Ureter (tissue), 1 donor: ENCODE measurements at places on chromosomes 13 and 19.

DNA sequence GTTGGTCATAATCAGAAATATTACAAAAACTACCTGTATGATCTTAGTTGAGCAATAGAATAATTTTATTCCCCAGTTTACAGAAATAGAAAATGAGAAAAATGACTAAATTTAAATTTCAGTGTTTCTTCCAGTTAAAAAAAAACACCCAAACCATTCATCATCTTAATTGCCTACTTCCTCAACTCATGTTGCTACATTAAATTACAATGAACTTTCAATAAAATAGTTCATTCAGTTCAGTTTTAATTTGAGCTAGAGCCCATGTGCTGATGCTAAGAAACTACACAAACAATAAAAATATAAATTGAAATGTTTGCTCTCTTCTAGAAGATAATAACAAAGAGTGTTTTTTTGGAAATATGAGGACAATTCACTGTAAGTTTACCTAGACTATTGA lies 820.4 kb downstream of the SLITRK6 start:
- DNase-seq: no peak

- no peak for DNase-seq
Measured at GRCh38 chr13:99178636-99179035, 22.0 kb upstream of the UBAC2 start.

DNA sequence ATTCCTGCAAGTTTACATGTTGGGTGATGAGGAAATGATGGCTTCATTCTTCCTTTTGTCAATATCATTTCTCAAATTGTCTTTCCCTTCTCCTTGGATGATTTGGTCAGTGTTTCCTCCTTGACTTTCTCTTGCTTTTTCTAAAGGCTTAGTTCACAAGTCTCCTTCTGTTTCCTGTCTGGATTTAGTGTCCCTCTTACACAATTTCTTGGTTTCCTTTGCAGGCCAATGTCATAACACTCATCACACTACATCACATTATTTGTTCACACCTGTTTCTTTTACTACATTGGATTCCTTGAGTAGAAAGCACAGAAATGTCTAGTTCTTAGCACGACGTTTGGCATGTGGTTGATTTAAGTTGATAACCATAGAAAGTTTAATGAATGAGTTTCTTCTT lies 490.7 kb downstream of the TDRD3 start:
- DNase-seq: no peak

DNA sequence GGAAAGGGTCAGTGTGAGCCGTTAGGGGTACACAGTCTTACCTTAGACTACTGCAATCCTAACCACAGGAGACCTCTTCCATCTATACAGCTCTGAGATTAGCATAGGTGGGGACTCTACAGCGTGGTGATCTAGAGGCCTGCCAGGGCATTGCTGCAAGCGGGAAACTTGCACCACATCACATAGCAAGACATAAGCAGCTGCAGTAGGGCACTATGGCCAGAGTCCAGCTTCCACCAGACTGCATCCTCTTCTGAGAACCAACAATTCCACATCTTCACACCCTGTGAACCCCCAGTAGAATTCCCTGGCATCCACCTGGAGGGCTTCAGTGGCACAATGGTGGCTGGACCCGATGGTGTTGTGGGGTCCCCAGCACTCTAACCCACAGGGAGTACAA lies 1564.3 kb upstream of the PRR20A start:
- no peak for DNase-seq

DNA sequence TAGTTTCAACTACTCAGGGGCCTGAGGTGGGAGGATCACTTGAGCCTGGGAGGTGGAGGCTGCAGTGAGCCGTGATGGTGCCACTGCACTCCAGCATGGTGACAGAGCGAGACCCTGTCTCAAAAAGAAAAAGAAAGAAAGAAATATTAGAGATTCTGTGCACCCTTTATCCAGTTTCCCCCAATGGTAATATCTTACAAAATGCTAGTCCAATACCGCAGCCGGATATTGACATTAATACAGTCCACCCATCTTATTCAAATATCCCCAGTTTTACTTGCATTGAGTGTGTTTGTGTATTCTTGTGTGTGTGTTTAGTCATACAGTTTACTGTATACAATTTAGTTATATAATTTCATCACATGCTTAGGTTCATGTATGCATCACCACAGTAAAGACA lies 8.6 kb upstream of the IFNL4 start:
- no peak for DNase-seq

- no peak for DNase-seq
Measured at GRCh38 chr19:19538061-19538784, at the start of gene CILP2. CILP2 (plus strand) TSS chr19:19538265; CDS start chr19:19538350, 85 bp downstream.

DNA sequence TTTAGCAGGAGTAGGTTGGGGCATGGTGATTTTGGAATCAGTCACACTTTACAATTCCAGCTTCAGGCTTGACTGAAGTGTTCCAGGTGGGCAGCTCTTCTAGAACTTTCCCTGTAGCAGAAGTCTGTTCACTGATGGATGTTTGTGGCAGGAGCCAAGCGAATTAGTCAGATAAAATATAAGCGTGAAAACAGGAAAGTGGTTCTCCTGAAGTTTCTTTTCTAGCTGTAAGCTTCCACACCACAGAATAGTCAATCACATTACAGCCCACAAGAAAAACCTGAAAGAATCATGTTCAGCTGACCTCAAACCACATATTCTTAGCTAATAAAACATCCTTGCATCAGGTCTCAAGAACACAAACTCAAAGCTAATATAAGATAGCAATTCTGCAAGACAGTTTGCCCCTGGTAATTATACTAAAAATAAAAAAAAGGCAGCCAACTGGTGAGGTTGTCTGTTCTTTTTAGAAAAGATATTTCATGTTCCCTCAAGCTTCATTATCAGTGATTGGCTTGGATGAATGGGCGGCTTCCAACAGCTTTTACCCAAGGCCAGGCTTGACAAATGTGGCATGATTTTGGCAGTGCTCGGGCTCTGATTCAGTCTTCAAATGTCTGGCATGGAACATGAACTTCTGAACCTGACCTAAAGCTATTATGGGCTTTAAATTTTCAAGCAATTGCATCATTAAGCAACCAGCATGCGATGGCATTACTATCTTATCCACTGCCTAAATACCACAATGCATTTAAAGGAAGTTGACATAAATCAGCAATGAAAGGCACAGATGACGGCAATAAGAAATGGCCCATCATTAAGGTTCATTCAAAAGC lies 136.8 kb downstream of the DCLK1 start:
- peak; percentile 59 for DNase-seq

DNA sequence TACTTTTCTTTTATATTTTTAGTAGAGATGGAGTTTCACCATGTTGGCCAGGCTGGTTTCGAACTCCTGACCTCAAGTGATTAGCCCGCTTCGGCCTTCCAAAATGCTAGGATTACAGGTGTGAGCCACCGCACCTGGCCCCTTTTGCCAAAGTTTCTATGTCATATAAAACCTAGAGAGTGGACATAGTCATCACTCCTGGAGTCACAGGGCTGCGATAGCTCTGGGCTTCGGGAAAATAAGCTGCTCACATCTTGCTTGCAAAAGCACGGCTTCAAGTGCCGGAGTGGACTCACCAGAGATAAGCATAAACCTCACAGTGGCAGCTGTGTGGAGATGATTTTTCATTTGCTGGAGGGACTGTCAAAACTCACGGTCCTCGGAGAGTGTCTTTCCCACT lies 171.2 kb downstream of the TEX29 start:
- no peak for DNase-seq

GRCh38 chr13:94224670-94225069 lies 254.8 kb downstream of the DCT start:
- DNase-seq: no peak

GRCh38 chr13:78339927-78340326 lies 263.4 kb downstream of the POU4F1 start:
- DNase-seq: no peak

- no peak for DNase-seq
Measured at GRCh38 chr13:56424246-56424645, 716.5 kb upstream of the PRR20A start.

DNA sequence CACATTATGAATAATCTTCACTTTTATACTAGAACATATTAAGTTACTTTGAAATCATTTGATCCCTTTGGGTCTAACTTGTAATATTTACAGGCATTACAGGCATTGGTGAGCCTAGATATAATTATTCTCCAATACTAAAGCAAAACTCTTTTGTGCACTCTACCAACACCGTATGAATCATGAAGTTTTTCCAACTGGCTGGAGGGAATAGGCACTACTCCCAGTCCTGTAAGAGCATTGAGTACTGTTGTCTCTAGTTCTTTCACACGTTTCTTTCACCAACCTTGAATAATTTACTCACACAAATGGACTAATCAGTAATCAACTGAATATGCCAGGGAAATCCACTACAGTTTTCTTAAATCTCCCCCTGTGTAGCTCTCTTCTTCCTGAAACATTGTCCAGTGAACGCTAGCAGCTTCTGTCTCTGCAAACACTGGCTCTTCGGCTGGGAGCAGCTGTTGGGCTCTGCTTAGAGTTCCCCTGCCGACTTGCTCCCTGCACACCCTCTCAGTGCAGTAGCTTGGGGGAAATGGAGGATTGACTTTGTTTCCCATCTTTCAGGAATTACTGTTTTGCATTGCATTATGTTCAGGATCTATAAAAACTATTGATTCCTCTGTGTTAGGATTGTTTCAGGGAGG lies 476.7 kb downstream of the RFC3 start:
- no peak for DNase-seq

- no peak for DNase-seq
Measured at GRCh38 chr13:112900691-112901091, 68.3 kb upstream of the MCF2L start.

DNA sequence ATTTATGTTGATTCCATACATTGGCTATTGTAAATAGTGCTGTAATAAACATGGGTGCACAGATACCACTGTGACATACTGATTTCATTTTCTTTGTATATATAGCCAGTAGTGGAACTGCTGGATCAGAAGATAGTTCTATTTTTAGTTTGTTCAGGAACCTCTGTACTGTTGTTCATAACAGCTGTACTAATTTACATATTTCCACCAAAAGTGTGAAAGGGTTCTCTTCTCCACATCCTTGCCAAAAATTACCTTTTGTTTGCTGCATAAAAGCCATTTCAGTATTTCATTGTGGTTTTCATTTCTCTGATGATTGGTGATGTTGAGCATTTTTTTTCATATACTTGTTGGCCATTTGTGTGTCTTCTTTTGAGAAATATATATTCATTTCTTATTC lies 1962.1 kb downstream of the PCDH9 start:
- DNase-seq: no peak

GRCh38 chr13:23320926-23321534 lies 112.5 kb downstream of the SACS start:
- no peak for DNase-seq

- no peak for DNase-seq
Measured at GRCh38 chr13:30757026-30757742, 21.8 kb downstream of the ALOX5AP start.

GRCh38 chr19:21568816-21569493 lies 63.6 kb downstream of the ZNF429 start:
- peak; percentile 89 for DNase-seq

DNA sequence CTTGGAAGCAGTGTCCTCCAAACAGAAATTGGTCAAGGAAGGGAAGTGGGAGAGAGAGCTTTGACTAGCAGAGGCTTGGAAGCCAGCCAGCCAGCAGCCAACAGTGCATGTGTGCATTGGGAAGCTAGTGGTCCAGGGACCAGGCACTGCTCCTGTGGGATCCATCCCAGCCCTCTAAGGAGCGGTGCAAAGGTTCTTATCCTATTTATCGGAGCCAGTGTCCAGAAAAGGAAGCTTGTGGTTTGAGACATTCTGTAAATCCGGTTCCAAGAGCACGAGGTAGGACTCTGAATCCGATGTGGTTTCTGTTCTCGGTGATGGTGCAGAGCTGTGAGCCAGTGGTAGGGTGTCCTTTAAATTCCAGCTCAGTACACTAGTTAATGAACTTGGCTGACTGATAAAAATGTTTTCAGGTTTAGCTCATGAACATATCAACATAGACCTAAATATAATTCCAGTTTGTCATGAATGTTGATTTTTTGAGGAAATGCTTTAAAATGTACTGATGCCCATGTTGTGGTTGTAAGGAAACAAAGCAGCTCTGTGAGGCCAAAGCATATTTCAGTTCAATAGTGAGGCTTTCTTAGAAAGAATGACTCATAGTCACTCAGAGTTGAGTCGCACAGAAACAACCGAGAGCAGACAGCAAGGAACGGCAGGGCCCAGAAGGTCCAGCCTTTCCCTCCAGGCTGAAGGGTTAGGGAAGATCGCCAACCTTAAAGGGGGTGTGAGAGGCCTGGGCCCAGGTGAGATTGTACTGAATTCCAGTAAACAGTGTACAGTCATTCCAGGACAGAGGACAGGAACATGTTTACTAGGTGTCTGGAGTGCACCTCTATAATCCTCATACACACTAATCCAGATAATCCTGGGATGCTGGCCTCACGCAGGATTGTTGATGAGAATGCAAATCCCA lies 21.5 kb upstream of the GARRE1 start:
- no peak for DNase-seq

DNA sequence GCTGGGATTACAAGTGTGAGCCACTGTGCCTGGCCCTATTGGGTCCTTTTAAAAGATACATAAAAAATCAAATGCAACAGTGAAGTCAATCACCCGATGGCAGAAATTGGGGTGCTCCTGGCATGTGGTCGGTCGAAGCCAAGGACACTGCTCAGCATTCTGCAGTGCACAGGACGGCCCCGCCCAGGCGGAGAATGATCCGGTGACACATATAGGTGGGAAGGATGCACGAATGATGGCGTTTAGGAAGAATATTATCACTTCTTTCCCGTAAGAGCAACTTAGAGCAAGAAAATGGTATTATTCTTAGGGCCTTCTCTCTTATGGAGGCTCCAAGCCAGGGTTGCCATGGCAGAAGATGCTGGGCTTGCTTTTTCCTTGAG lies 3.2 kb upstream of the GP6 start:
- no peak for DNase-seq

DNA sequence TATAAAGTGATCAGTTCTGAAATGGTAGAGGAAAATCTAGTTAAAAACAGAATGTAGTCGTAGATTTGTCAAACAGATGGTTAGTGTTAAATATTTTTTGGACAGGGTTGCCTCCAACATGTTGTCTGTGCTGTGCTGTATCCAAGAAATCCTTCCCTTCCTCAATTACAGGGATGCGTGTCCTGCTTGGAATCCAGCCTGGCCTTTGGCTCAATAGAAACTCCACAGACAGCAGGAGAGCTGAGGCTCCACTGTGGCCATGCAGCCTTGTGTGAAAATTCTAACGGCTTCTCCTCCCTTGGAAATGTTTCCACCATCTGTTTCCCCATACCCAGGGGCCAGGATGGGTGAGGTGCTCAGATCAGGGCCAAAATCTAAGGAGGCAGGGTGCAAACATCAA lies 67.7 kb upstream of the USP29 start:
- DNase-seq: no peak

DNA sequence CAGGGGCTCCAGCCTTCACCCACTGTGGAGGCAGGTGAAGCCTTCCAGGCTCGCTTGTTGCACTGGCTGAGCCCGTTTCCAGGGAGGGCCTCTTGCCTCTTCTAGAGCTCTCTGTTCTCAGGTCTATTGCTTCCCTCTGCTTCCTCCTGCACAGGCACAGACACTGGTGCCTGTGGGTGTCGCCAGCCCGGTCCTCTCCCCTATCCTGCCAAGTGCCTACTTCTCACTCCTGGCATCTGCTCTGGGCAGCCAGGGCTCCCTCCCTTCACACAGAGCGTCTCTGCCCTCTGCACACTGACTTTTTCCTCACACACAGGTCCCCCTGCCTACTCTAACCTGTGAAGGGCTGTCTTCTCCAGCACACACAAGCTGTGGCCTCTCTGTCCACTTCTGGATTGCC lies 60.3 kb downstream of the SLC7A9 start:
- DNase-seq: no peak
